Astrocyte (in vitro differentiated cells and primary cell): ENCODE measurements at places on chromosomes 4 and X. TPM values are rescaled to one million over a fixed set of nuclear protein-coding genes. Genes with fewer than 3 reads are reported as not detected.

DNA sequence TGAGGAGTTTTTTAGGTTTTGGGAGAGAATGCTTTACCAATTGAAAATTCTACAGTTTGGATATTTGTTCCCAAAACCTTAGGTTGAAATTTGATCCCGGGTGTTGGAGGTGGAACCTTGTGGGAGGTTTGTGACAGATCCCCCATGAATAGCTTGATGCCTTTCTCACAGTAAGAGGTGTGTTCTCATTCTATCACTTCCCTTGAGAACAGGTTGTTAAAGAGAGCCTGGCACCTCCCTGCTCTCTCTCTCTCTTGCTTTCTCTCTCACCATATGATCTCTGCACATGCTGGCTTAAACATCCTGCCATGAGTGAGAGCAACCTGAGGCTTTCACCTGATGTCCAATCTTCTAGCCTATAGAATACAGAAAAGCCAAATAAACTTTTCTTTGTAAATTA lies 1475.5 kb upstream of the AGA start:
- no peak for DNase-seq

GRCh38 chr4:132767901-132768300 lies 381.2 kb upstream of the PCDH10 start:
- no peak for DNase-seq

DNA sequence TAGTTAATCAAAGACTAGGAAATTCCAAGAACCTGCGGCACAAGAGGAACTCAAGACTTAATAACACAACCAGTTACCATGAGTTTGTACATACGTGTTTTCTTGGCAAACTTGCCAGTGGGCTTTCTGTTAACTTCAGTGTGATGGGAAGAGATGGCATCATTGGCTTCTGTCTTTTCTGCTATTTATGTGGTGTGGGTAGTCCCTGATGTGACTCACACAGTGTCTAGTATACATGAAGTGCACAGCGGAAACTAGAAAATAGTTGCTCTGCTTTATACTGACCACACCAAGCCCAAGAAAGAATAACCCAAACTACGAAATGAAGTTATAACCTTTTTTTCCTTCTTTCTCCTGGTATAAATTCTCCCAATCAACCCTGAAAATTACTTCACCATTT lies 24.5 kb downstream of the DAPP1 start:
- DNase-seq, result no peak

DNA sequence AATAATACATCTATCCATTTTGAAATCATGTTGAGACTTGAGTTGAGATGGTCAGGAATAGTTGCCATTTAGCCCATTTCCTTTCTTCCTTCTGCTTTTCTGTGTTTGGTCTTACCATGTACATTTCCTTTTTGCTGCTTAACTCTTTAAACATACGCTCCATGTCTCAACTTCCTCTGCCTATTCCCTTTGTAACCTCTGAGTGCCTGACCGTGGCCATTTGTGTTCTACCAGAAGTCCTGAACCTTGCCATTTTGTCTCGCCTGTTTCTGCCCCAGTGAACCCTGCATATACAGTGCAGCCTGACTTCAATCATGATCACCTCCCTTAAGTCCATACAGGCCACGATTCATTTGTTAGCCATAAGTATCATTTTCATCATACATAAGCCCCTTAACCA lies 169.0 kb downstream of the RAPGEF2 start:
- DNase-seq, result no peak

Gene MTMR8
- total RNA-seq, result 0.89 and 1.6 TPM in 2 replicates

Gene F9
- total RNA-seq, result not detected in 2 replicates

DNA sequence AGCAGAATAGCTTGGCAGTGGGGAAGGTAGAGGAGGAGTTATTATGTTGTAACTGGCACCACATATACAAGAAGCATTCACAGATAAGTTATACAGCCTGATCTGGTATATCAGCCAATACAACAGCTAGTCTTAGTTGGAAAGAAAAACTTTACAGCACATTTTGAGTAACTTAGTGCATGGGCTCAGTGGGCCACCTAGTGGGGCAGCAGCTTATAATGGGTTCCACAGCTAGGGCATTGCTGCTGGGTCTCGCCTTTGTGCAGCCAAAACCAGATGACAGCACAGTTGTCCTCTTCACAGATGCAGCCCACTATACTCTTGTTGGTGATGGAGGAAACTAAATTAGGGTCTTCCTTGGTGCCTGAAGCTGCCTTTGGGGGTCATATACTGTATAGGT lies 448.1 kb upstream of the RASGEF1B start:
- DNase-seq, result no peak
